ENCODE measurements at places on chromosomes 7 and 10. TPM values are rescaled to one million over a fixed set of nuclear protein-coding genes. Genes with fewer than 3 reads are reported as not detected.

OR2A42 gene
- total RNA-seq: 0.15 TPM

LYZL2 gene
- not detected for total RNA-seq

IMMP2L gene
- total RNA-seq: 12.8 TPM

LIPF gene
- total RNA-seq: not detected

INA gene
- 9.7 TPM for total RNA-seq

AVPI1 gene
- 5.8 TPM for total RNA-seq

LRMDA gene
- total RNA-seq: not detected

NRBF2 gene
- 24.4 TPM for total RNA-seq

SLC39A12 gene
- total RNA-seq: 0.22 TPM

CLCN1 gene
- total RNA-seq: not detected

ORAI2 gene
- total RNA-seq: 21.9 TPM

ZNF736 gene
- not detected for total RNA-seq

GPNMB gene
- total RNA-seq: 0.99 TPM

HOXA5 gene
- not detected for total RNA-seq

SYNPO2L gene
- total RNA-seq: 0.06 TPM

NPC1L1 gene
- not detected for total RNA-seq

SPDYE3 gene
- not detected for total RNA-seq

NKX1-2 gene
- total RNA-seq: not detected

DENND2A gene
- total RNA-seq: 23.7 TPM

ABCB1 gene
- total RNA-seq: not detected

MASTL gene
- total RNA-seq: 56.1 TPM

ABCB4 gene
- total RNA-seq: 0.50 TPM

CCL24 gene
- not detected for total RNA-seq

All from neural progenitor cell (in vitro differentiated cells).